Activated CD4-positive, CD25-positive, alpha-beta regulatory T cell treated with anti-CD3 and anti-CD28 coated beads, Interleukin-2, amount 50 U/mL, for 72 hours (primary cell): ENCODE measurements at places on chromosomes 2 and 18.

GRCh38 chr18:37242826-37243560 is 322.6 kb downstream of the CELF4 start:
- DNase-seq = no peak

- no peak for DNase-seq
Observed at GRCh38 chr2:183123117-183123958, 905 bp upstream of the NUP35 start.

- no peak for DNase-seq
Observed at GRCh38 chr18:57441071-57441794, 6.1 kb downstream of the ONECUT2 start.

- DNase-seq = no peak
Observed at GRCh38 chr2:186274936-186275575, 211.0 kb upstream of the ZC3H15 start.

GRCh38 chr18:7892556-7892955 is 325.4 kb downstream of the PTPRM start:
- no peak for DNase-seq

- no peak for DNase-seq
Observed at GRCh38 chr2:230721712-230722111, 9.1 kb downstream of the CAB39 start.

DNA sequence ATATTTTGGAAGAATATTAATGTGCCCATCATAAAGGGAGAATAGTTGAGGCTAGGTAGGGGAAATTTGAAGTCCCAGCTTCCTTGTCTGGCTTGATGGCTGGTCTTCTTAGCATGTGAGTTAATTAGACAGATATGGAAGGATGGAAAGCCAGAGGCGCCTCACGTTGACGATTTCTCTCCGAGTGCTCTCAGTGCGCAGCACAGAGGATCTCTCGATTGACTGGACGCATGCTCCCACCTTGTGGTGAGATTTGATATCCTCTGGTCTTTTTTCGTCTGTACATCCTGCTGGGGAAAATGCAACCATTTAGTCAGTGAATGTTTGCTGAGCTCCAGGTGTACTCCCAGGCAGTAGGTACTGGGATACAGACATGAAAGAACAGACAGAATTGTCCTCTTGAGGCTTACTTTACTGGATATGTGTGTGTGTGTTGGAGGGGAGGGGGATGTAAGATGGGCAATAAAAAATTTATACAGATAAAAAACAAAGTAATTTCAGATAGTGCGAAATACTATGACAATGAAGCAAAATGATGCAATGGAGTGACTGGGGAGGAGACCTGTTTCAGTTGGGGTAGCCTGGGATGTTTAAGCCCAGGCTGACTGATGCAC is 66.9 kb upstream of the ZNG1B start:
- DNase-seq = peak; percentile 40

DNA sequence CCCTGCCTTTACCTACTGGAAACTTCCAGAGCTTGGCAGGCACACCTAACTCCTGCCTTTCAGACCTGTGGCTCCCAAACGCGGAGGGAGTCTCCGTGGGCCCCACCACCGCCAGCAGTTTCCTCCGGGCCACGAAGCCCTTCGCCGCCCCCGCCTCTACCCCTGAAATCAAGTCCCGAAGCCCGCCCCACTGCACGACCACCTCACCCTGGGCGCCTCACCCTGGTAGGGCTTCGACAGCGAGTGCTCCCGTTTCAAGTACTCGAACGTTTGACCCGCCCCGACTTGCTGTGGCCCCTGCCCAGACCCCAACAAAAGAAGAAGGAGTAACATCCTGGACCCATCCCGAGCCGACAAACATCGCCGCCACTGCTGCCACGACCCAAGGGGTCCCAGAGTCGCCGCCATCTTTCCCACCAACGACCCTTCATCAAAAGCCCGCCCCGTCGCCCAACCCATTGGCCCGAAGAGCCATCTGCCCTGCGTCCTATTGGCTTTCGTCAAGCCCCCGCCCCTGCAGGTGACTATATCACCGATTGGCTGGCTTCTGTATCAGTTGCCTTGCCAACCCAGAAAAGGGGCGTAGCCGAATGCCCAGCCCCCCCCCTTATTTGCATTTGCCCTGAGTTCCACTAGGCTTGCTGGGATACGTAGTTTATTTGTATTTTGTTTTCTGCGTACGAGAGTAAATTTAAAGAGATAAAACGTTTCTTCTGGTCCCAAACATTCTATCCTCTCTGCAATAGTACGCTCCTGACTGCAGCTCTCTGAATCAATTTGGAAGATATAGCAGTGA is at the start of gene LMAN2L:
Gene LMAN2L, minus strand, starts transcription at position 432 of the 796 bp plus-strand sequence. Its CDS starts 24 bp downstream, at position 408.
- DNase-seq = peak; percentile 93

DNA sequence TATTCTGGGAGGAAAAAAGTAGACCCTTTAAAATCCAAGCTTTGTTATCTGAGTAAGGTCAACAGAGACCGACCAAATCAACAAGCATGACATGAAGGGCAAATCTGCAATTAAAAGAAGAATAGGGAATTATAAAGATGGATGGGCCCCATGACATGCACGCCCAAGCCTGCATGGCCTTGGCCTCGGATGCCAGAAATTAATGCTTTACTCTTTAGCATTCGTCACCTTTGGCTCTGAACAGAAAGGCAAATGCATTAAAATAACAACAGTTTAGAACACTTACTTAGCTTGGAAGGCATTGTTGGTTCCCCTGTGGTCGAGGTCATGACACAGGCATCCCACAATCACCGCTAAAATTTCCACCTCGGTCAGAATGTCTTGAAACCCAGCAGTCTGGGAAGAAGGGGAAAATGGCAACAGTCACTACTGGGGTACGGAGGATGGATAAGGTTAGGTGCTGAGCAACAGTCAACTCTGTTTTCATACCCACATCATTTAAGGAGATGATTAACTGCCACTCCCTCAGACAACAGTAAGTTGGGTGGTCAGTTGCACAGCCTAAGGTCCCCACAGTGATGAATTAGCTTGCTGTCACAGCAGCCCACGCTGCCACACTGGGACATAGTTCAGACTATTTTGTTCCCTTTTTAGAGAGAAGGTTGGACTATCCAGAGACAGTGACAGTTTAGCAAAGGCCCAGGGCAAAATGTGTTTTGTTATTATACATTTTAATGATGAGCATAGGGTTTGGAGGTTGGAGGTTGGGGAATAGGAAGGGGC is 319.1 kb downstream of the AGPS start:
- no peak for DNase-seq

GRCh38 chr2:177629357-177630024 is 236.9 kb downstream of the AGPS start:
- DNase-seq = no peak

- DNase-seq = no peak
Observed at GRCh38 chr2:229896857-229897256, 25.0 kb downstream of the TRIP12 start.

GRCh38 chr18:36518839-36519238 is 221.3 kb downstream of the FHOD3 start:
- no peak for DNase-seq

DNA sequence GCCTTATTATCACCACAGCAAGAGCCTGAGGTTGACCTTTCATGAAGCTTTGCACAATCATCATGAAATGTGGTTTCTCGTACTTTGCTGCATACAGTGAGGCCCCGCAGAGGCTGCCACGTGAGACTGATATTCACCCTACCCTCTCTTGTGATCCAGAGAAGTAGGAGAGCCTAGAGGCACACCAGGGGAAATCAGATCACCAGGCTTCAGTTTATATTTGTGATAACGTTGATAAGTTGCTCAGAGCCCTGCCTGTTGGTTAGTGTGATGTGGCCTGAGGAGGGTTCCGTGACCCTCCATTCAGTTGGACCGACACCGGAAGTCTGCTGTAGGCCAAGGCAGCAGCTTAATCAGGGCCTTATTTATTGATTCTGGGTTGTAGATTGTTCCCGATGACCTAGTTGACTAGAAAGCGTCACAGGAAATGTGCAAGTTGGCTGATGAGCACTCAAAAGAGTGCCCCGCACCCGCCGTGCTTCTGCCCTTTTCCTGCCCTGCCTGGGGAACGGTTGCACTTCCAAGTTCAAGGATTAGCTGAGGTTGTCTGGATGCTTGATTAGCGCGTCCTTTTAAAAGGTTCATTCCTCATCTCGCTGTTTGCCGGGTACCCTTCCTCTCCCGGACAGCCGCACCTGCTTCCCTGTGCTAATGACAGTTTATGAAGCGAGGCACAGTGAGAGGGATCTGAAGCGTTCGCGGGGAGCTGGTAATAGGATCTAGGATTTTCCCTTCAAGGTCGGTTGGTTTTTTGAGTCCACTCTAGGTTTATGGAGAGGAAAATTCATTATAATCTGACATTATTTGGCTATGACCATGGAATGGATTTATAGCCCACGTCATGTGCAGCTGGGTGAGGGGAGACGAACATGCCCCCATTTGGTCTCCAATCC is 146.4 kb downstream of the SH3RF3 start:
- no peak for DNase-seq

- no peak for DNase-seq
Observed at GRCh38 chr2:67858886-67859285, 203.9 kb downstream of the C1D start.

- DNase-seq = no peak
Observed at GRCh38 chr2:120983344-120983743, 247.7 kb downstream of the GLI2 start.

GRCh38 chr18:60892855-60893254 is 440.4 kb upstream of the CDH20 start:
- no peak for DNase-seq

GRCh38 chr18:3294435-3295080 is 32.6 kb downstream of the MYL12B start:
- no peak for DNase-seq

DNA sequence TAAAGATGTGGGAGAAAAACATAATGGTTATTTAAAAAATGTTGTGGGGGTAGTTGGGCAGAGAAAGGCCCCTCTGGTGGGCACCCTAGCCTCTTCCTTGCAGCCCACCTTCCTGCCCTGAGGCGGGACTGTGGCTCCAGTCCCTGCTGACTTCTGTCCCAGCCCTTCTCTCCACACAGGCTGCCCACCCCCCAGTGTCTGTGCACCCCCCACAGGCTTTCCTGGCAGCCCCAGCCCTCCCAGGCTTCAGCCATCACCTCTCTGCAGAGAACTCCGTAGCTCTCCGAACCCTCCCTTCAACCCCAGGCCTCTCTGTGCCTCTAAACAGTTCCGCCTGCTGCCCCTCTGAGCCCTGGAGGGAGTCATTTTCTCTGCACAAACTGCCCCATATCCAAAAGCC is 75.4 kb downstream of the DYSF start:
- DNase-seq = no peak

GRCh38 chr2:73856214-73856613 is 27.5 kb downstream of the STAMBP start:
- DNase-seq = no peak

DNA sequence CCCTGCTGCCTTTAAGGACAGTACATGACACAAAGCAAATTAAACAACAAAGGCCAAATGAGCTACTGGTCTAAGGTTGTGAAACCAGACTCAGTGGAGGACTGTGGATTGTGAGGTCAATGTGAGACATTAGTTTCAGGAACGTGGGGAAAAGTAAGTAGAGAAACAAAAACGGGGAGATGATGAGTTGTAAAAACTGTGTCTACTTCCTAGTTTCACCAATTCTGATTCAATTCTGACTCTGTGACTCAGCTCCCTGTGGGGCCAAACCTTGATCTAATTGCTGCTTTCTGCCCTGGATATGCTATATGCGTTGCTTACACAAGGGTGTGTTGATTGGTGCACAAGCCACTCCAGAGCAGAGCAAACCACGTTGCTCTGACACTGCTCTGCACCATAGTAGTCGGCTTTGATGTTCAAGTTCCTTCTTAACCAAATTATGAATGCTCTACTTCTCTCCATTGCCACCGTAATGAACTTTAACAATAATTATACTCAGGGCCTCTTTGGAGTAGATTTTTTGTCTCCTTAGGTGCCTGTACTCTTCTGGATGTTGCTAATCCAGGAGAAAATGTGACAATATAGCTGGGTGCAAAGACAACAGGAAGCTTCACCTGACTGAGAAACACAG is 1640.1 kb upstream of the CELF4 start:
- DNase-seq = no peak

DNA sequence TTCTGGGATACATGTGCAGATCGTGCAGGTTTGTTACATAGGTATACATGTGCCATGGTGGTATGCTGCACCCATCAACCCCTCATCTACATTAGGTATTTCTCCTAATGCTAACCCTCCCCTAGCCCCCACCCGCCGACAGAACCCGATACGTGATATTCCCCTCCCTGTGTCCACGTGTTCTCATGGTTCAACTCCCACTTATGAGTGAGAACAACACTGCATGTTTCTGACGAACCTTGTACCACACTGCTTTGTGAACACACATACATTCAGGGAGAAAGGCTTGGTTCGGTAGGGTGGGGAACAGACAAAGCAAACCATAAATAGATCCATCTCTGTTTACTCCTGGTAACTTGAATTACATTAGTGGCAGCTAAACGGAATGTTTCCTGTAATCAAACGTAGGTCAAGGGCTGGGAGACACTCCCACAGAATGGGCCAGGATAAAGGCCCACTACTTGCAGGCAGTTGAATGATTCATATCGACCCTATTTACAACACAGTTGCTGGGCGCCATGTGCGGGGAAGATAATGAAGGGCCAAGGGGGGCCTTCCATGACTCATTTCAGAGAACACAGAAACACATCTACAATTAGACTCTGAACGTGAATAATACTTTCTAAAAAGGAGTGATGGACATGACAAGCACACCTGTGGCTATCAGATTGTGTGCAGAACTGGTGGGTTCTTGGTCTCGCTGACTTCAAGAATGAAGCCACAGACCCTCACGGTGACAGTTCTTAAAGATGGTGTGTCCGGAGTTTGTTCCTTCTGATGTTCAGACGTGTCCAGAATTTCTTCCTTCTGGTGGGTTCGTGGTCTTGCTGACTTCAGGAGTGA is 56.8 kb upstream of the KIDINS220 start:
- no peak for DNase-seq

DNA sequence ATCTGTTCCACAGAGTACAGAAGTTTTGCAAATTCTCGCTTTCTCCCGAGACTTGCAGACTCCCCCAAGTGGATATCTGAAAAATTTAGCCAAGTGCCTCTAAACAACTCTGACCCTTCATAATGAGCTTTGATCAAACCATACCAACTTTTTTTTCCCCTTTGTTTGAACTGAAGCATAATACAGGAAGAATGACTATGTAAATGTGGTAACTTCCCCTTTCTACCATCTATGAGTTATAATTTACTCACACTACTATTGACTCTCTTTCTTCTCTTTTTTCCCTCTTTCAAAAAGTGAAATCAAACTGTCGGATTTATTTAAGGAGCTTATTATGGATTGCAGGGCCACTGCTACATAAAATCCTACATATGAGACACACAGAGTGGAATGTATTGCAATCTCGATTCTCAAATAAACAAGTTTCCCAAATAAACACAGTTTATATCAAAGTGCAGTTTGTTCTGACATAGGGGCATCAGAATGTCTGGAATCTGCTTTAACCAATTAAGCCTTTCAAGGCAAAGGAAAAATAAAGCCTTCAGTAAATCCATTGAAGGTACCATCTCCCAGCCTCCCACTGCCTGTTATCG is 1.4 kb upstream of the ZNF804A start:
- DNase-seq = no peak

DNA sequence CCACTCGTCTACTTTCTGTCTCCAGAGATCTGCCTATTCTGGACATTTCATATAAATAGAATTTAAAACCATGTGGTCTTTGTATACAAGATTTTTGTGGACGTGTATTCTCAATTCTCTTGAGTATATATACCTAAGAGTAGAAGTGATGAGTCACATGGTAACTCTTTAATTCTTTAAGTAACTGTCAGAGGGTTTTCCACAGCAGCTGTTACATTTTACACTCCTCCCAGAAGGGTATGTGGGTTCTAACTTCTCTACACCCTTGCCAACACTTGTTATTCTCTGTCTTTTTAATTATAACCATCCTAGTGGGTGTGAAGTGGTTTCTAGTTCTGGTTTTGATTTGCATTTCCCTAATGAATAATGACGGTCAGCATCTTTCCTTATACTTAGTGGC is 70.9 kb downstream of the MAP3K20 start:
- no peak for DNase-seq
